ENCODE measurements at places on chromosomes 11 and 22.

- no peak for DNase-seq
Observed at GRCh38 chr11:125344846-125345420, 151.1 kb downstream of the FEZ1 start.

- DNase-seq, result no peak
Observed at GRCh38 chr11:35174666-35175065, 35.7 kb downstream of the CD44 start.

- DNase-seq, result no peak
Observed at GRCh38 chr11:12200279-12200990, 90.0 kb downstream of the MICAL2 start.

DNA sequence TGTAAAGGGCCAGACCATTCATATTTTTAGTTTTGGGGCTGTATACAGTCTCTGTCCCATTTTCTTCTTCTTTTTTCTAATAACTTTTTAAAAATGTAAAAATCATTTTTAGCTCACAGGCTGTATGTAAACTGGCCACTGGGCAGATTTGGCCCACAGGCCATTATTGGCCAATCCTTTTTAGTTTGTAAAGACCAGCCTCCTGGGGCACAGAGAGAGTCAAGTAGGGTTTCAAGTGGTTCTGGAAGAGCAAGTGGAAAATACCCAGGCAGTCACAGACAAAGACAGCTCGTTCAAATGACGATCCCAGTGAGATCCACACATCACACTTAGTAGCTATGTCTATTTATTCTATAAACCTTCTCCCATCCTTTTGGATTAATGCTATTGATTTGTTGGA is 150.2 kb upstream of the ARHGAP20 start:
- no peak for DNase-seq

GRCh38 chr11:127059750-127060149 is 59.2 kb upstream of the KIRREL3 start:
- no peak for DNase-seq

GRCh38 chr11:70324376-70325115 is 54.1 kb downstream of the PPFIA1 start:
- DNase-seq, result no peak

- DNase-seq, result no peak
Observed at GRCh38 chr11:57126766-57127400, 54.9 kb upstream of the LRRC55 start.

GRCh38 chr22:24066260-24066659 is 55.2 kb downstream of the CABIN1 start:
- no peak for DNase-seq

GRCh38 chr22:42819412-42820044 is 37.5 kb downstream of the ARFGAP3 start:
- DNase-seq, result no peak

DNA sequence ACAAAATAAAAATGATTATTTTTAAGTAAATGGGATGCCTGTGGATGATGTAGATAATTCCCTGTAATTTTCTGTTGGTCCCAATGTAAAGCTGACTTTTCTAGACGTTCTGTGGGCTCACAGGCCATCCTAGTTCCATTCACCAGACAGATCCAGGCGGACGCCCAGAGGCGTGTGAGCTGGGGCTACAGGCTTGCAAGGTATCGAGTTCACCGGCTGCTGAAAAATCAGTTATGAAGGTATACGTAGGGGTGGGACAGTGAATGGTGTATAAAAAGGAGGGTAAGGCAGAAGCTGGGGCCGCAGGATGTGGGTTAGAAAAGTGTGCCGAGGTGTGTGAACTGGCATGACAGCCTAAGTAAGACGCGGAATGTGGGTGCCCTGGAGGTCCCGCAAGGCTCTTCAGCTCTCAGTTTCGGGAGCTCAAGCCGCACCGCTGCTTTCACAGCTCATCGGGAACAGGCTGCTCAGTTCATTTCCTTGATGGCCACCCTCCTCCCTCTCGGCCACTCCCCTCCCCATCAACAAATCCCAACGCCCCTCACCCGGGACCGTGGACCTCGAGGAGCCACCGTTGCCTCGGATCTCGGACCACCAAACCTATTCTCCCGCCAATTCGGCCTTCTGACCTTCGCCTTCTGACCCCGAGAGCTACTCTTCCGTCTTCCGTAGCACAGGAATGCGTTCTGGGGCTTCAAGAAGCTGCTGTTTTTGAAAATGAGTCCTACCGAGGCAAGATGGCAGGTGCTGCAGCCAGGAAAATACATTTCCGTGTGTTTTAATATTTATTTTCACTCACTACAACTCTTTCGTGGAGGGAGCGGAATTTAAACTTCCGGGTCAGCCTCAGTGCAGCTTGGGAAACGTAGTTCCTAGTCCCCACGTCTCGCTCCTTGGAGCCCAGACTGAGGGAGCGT is at the start of gene XNDC1N:
Gene XNDC1N, minus strand, starts transcription at position 775 of the 917 bp plus-strand sequence. CDS start 5,241 bp downstream, outside the sequence.
- no peak for DNase-seq

DNA sequence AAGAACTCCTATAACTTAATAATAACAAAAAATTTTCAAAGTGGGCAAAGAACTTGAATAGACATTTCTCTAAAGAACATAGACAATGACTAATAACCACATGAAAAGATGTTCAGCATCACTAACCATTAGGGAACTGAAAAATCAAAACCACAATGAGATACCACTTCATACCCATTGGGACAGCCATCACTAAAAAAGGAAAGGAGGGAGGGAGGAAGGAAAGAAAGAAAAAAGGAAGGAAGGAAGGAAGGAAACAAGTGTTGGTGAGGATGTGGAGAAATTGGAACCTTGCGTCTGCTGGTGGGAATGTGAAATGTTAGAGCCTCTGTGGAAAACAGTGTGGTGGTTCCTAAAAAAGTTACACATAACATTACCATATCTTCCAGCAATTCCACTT is 55.8 kb downstream of the MS4A13 start:
- no peak for DNase-seq

DNA sequence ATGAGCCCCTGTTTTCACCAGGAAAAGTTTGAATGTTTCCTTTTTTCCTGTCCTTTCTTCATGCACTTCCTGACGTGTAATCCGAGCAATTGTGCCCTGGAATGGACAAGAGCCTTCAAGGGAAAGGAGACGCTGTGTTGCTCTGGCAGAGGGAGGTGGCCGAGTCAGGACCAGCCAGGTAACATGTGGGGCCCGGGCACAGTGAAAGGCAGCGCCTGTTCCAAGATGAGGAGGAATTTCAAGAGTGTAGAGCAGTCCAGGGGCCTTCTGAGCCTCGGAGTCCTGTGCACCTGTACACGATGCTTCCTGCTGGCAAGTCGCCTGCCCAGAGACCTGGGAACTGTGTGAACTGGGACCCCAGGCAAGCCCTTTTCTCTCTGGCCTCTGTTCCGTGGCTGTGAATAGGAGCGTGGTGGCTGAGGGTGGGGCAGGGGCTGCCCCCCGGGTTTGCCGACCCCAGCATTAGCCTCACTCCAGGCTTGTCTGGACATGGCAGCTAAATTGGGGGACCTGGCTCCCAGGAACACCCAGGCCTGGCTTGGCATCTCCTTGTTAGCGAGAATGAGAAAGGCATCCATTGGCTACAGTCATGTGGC is 92.0 kb downstream of the MYEOV start:
- no peak for DNase-seq

DNA sequence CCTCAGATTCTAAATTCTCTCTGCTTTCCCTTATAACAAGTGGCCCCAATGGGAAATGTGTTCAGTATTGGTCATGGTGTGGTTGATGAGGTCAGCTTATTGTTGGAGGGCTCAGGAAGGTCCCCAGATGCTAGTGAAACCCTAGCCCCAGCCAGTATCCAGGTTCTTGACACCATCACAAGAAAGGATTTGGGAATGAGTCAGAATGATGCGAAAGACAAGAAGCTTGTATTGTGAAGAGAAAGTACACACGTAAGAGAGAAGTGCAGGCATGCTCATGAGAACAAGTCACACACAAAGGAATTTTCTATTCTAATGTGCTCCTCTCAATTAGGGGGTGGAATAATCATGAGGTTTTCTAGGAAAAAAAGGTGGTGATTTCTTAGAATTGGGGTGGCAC is 34.9 kb upstream of the TRPC6 start:
- no peak for DNase-seq

DNA sequence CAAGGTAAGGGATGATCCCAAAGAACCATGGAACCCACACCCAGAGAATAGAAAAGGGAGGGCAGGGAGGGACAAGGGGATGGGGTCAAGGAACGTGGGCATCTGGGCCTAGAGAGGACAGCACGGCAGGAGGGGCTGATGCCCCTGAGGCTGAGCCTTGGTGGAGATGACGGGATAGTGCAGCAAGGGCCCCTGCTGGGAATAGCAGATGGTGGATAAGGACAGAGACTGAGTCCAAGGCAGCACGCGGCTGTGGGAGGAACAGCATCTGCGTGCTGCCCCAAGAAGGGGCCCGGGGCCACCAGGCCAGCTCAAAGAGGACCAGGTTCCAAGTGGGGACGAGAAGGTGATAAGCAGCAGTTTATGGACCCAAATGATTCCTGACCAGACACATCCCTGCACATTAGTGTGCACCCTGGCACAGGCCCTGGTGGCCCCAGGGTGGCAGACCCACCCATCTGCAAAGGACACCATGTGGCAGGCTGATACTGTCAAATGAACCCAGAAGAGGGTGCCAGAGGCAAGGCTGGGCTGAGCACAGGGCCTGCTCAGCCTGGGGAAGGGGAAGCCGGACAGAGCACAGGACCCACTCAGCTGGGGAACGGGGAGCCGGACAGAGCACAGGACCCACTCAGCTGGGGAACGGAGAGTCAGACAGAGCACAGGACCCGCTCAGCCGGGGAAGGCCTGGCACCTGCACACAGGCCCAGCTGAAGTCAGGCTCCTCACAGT is 12.8 kb upstream of the TESMIN start:
- no peak for DNase-seq

Measured in activated CD8-positive, alpha-beta memory T cell treated with anti-CD3 and anti-CD28 coated beads, Interleukin-2, amount 50 U/mL, for 4 hours (primary cell).